ENCODE measurements at places on chromosomes 2 and 18.

- DNase-seq: no peak
These were observed 138.9 kb upstream of the APCDD1 start for GRCh38 chr18:10315522-10315921.

DNA sequence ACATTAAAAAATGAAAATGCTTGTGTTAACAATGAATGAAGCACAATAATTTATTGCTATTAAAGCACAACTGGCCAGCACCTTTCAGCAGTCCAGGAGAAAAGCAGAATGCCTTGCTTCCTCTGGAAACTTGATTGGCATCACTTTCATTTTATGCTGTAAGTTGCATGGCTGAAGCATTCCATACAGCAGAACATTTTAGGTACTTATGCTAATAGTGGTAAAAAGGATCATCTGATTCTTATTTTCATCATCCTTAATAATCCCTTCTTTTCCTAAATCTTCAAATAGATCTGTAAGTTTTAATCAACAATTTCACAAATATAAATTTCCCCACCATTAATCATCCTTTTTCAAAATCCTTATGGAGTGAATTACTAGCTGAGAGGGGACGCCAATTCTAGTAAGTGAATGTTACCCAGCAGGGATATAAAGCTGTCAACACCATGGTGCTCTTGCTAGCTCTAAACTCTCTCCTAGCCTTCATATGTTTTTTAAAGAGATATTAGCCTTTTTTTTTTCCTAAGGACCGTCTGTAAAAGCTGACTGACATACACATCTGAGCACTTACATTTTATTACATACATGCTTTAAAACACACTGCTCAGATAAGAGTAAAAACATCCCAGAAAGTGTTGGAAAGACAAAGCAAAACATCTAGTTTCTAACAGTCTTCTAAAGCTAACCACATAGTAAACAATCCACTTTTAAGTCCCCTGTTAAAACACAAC, 5.3 kb downstream of the SATB2 start:
- DNase-seq: no peak

DNA sequence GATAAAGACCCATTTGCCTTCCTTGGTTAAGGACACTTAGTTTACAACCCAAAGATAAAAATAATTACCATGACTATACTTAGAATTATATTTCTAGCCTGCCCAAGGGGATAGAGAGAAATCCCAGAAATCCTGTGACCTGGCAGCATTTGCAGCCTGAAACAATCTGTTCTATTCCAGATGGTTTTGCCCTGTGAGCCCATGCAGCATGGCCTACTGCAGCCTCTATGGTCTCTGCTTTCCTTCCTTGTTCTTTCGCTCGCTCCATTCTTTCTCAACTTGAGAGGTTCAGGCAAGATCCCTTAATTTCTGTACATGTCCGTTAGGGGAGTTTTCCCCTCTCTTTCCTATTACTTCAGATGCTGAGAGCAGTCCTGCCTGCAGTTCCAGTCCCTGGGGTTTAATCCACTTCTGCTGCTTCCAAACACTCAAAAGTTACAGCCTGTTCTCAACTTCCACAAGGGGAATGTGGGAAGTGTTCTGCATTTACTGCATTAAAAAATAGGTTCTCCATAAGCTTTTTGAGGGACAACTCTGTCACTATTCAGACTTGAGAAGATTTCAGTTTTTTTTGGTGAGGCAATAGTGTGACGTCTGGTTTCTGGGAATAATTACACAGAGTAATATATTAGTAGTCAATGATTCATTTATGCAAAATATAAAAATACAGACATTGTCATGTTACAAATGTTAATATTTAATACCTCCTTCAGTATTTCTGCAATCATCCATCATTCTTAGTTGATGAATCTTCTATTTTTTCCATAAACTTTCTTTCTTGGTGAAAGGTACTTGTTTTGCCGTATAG, 80.3 kb downstream of the CDCA7 start:
- DNase-seq: no peak

DNA sequence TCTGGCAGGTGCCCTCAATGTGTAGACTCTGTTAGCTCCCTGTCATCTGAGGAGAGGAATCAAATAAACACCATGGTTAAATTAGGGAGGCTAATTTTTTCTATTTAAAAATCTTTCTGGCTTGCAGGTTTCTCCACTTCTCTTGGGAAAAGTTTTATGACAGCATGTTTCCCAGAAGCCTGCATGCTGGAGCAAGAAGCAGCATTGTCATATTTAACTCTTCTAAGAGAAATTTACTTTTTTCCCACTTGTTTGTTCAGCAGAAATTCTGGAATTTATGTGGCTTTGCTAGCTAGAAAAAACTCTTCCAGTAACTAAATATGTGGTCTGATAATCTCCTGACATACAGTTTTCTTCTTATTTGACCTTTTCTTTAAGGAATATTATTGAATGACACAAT, 230.5 kb downstream of the PARD3B start:
- no peak for DNase-seq

GRCh38 chr2:78999406-78999805, 26.1 kb upstream of the REG3G start:
- no peak for DNase-seq

DNA sequence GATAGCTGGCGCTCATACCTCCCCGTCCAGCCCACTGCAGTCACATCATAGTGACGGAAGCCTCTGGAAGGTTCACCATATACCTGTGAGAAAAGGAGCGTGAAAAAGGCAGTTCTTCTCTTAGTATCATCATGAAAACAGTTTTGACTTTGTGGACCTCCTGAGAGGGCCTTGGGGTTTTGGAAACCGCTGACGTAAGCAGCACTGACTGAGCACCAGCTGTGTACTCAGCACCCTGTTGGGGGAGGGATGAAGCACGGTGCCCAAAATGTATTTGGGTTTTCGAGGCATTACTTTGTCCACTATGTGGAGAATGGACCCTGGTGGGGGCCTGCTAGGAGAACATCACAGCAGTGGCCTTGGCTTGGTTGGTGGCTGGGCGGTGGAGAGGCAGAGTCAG, 5.4 kb downstream of the SCLY start:
- no peak for DNase-seq

GRCh38 chr2:81648370-81648769, 1343.8 kb upstream of the LRRTM1 start:
- DNase-seq: no peak

DNA sequence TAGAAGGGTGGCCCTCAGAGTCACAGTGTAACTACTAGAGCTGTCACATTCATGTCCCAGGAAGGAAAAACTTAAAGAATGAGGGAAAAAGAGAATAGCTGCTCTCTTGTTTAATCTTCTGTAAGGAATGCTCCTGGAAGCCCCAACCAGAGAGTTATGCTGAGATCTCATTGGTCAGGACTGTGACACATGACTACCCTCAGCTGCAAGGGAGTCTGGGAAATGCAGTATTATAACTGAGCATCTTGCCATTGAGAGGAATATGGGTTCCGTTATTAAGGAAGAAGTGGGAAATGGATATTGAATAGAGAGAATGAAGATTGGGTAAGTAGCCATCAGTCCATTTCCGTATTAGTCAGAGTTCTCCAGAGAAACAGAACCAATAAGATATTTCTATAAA, 165.9 kb downstream of the ALPK2 start:
- DNase-seq: no peak

GRCh38 chr18:66616523-66616983, 12.7 kb upstream of the CDH19 start:
- DNase-seq: no peak

GRCh38 chr2:191304939-191305875, 60.0 kb downstream of the MYO1B start:
- peak; percentile 76 for DNase-seq

DNA sequence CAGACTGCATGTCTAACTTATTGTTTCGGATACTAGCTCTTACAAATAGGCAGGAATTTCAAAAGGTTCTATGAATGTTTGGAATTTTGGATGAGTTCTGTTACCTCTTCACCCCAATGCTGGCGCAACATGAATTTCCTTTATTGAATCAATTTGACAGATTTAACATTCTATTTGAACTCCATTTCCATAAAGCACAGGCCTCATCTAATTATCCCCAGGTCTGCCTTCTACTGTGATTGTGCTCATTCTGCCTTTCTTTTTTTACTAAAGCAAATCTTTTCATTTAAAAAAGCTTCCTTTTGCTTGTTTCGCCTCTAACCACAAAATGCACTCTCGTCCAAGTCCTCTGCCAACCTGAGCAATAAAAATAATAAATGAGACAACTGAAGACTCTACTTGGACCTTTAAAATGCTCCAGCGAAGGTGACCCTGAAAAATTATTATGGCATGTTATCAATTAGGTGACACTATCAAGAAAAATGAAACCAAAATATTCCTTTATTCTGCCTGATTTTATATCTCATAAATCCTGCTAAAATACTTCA, 922.9 kb upstream of the FSHR start:
- DNase-seq: no peak

GRCh38 chr18:13439461-13439860, 220.9 kb downstream of the LDLRAD4 start:
- DNase-seq: peak; percentile 52

- no peak for DNase-seq
These were observed 10.0 kb downstream of the SLC40A1 start for GRCh38 chr2:189570570-189571031.

- no peak for DNase-seq
These were observed 67.2 kb downstream of the REV1 start for GRCh38 chr2:99422599-99422998.

GRCh38 chr2:148578493-148578884, 66.1 kb upstream of the EPC2 start:
- DNase-seq: no peak

DNA sequence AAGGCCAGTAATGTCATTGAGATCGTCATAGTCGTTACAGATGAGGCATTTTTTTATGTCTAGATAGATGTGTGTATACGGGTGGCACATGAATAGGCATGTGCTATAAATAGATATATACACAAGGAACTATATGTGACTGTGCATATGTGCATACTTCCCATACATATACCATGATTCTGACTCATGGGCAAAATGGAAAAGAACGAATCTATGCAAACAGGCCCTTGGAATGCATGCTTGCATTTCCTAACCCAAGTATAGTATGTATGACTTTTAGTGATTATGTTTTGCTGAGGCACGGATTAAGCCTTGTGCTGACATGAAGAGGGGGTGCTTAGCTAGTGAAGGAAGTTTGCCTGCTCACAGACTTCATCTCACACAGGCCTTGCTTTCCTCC, 111.7 kb downstream of the BCL11A start:
- DNase-seq: no peak

- no peak for DNase-seq
These were observed 564.2 kb downstream of the TSN start for GRCh38 chr2:122319539-122320132.

- DNase-seq: no peak
These were observed 157.1 kb upstream of the CCDC150 start for GRCh38 chr2:196482119-196483065.

DNA sequence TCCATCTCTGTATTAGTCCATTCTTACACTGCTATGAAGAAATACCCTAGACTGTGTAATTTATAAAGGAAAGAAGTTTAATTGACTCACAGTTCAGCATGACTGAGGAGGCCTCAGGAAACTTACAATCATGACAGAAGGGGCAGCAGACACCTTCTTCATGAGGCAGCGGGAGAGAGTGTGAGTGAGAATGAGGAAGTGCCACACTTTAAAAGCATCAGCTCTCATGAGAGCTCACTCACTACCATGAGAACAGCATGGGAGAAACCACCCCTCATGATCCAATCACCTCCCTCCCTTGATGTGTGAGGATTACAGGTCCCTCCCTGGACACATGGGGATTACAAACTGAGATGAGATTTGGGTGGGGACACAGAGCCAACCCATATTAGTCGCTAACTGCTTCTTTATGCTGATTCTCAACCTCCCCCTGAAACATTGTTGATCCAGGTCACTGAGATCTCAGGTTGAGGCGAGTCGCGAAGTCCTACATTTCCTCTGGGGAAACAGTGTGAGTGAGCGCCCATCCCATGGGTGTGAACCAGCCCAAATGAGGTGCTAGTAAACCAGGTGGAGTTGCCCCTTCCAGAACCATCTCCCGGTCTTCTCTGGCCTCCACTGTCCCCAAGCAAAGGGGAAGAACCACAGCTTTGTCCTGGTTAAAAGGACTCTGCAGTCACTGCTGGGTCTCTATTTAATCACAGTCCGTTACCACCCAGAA, 123.8 kb downstream of the CAPN13 start:
- no peak for DNase-seq

DNA sequence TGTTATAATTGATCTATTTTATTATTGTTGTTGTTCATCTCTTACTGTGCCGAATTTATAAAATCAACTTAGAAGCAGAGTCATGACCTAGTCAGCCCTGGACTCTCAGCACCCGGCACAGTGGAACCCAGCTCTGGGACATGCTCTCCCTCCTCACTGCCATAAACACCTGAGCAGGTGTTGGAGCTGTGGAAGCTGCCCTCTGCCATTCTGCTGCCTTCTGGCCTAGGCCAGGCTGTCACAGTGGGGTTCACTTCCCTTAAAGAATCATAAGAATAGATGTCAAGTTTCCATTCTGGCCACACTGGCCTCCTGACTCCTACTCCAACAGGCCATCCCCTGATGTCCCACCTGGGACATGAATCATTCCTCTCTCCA, 192.2 kb downstream of the ZFP36L2 start:
- DNase-seq: peak; percentile 48

GRCh38 chr2:101860157-101860556, 131.6 kb upstream of the IL1R2 start:
- DNase-seq: no peak

DNA sequence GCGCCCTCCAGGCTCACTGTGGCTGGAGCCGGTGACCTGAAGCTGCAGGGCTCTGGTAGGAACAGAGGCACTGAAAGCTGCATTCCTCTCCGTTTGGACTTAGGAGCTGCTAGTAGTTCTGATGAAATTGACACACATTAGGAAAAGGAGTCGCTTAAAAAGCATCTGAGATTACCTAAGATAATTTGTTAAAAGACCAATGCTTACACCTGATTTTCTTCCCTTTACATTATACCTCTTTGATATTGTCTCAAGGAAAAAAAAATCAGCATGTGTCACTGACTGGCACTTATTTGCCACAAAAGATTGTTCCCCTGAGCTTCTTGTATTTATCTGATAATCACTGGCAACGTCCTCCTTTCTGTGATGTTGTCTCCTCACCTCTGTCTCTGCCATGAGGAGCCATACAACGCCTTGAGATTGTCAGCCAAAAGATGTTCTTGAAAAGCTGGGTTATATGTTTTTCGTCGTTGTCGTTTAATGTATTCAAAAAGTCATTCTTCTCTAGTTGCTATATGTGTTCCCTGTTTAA, 618 bp upstream of the CHN1 start:
- DNase-seq: no peak

- DNase-seq: peak; percentile 79
These were observed 83.0 kb upstream of the ZNF532 start for GRCh38 chr18:58781627-58782194.

GRCh38 chr2:104872866-104873688, 19.2 kb downstream of the POU3F3 start:
- peak; percentile 80 for DNase-seq

DNA sequence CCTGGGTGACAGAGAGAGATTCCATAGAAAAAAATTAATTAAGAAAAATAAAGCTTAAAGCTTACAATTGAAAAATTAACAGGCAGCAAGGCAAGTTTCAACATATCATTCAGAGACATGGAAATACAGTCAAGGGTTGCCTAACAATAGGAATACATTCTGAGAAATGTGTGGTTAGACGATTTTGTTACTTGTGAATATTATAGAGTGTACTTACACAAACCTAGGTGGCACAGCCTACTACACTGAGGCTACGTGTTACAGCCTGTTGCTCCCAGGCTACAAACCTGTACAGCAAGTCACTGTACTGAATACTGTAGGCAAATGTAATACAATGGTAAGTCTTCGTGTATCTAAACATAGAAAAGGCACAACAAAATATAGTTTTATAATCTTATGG, 27.7 kb upstream of the ZBTB7C start:
- no peak for DNase-seq

GRCh38 chr2:112910219-112910618, 746 bp upstream of the IL37 start:
- no peak for DNase-seq

Measured in left forelimb (tissue), 1 donor.